WERI-Rb-1 (cell line): ENCODE measurements at places on chromosomes 3 and 15.

- DNase-seq, result no peak
These were observed 500.1 kb upstream of the CFAP20DC start for GRCh38 chr3:59549962-59550361.

GRCh38 chr3:72318504-72319193, 529.6 kb downstream of the SHQ1 start:
- no peak for DNase-seq

DNA sequence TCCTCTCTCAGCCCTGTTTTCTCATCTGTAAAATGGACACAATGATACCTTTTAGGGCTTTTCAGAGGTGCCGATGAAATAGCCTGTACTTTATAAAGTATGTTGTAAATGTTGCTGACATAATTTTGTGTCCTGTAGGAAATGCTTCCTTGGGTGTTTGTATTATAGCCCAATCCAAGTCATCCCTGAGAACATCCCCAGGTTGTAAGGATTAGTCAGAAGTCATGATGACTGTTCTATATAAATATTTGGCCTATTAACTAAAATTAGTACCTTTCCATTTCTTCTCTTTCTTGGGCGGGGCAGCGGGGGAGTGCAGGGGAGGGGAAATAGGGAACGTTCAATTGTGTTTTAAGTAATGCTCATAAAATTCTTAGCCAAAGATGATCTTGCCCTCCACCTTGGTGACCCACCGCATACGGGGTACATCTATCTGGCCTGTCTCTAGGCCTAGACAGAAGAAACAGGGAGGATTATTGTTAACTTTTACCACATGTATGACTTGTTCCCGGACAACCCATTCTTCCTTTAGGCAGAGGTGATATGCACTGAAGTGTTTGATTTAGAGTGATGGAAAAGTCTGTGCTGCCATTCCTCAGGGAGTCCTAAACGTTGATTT, 120.7 kb downstream of the VGLL4 start:
- no peak for DNase-seq

DNA sequence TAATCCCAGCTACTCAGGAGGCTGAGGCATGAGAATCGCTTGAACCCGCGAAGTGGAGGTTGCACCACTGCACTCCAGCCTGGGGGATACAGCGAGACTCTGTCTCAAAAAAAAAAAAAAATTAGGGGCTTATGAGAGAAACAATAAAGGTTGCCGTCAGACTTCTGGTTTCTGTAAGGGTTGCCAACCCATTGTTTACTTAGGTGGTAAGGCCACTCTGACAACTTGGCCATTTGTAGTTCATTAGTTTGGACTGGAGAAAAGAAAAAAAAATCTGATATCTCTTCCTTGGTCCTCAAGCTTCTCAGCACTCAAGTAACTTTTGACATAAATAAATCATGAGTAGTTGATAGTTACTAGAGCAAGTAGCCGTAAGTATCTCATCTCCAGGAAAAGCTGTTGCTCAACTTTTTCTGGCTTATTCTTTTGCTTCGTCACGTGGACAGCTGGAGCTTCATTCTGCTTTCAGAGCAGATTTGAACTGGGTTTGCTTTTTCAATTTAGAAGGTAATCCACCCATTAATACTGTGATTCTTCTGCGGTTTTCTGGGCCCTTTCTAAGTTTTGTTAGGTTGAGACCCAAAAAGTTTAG, 9.4 kb downstream of the SNX1 start:
- DNase-seq, result no peak

- no peak for DNase-seq
These were observed 110.1 kb downstream of the KCNMB2 start for GRCh38 chr3:178646186-178646862.

DNA sequence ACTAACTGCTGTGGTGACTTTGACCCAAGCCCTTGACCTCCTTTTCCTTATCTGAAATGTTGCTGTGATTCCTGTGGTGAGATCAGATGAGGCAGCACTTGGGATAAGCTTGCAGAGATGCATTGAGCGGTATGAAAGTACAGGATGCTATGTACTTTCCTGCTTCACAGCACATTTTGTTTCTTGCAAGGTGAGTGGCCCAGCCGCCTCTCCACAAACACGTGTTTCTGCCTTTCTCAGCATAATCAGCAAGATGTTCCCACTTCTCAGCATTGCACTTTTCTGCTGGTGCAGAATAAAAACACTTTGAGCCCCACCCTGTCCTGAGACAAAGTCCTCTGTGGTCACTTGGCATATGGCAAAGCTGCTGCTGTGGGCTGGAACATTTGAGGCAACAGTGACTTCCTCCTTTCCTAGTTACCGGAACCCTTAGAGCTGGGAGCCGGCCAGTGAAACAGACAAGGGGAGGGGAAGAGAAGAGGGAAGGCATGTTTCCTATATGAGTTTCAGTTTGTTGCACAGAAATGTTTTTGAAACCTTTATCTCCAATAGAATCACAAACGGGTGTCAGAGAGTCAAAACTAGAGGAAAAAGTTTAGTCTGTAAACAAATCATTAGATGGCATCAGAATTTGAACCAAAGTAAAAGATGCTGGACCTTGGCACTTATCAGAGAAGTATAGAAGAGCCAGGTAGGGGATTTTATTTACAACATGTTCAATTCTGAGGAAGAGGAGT, 5.0 kb downstream of the NUDT16 start:
- no peak for DNase-seq

GRCh38 chr3:189430166-189430565, 201.0 kb upstream of the TP63 start:
- no peak for DNase-seq
